ACHN (cell line): ENCODE measurements at places on chromosomes 16 and 17.

GRCh38 chr17:29054835-29055234, 11.9 kb downstream of the PIPOX start:
- DNase-seq, result no peak

DNA sequence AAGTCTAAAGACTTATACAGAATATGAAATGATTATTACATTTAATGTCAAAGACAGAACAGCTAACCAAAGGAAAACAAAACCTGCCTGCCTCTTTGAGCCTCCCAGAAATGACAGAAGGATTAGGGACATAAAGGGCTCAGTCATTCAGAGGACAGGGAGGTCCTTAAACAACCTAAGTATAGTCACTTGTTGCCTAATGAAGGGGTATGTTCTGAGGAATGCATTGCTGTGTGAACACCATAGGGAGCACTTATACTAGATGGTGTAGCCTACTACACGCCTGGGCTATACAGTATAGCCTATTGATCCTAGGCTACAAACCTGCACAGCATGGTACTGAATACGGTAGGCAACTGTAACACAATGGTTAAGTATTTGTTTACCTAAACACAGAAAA, 106.4 kb downstream of the PARN start:
- no peak for DNase-seq

GRCh38 chr16:88434353-88434690, 18.8 kb upstream of the ZFPM1 start:
- no peak for DNase-seq

- DNase-seq, result no peak
Observed at GRCh38 chr17:3038941-3039340, 24.5 kb downstream of the OR1D5 start.

DNA sequence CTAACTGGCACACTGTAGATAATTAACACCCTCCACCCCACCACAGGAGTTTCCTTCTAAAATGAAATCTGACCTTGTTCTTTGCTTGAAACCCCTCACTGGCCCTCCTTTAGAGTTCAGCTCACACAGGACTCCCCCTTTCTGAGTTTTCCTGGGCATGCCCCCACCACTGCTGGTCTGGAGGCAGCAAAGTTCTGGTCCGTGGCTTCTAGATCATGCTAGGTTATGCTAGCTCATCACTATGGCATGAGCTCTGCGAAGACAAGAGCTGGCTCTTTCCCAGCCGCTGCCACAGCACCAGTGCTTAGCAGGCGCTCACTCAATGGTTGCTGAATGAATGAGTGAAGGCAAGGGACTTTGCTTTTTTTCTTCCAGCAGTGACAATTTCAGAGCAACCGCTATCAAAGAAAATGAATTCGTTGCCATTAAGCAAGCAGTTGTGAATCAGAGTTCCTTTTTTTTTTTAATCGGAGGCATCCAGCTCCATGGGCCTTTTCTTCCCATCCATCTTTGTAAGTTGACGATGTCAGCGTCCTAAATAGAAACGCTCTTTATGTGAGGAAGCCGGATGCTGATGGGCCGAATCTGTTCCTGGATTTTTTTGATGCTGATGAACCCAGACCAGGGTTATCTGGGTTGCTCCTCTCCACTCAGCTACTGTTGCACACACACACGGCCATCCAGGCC, 80.8 kb upstream of the NOL11 start:
- DNase-seq, result peak; percentile 53
